ENCODE measurements at places on chromosomes 16 and 17.
A peak's percentile ranks its signal among the peaks of the same experiment; 100 is the strongest.

DNA sequence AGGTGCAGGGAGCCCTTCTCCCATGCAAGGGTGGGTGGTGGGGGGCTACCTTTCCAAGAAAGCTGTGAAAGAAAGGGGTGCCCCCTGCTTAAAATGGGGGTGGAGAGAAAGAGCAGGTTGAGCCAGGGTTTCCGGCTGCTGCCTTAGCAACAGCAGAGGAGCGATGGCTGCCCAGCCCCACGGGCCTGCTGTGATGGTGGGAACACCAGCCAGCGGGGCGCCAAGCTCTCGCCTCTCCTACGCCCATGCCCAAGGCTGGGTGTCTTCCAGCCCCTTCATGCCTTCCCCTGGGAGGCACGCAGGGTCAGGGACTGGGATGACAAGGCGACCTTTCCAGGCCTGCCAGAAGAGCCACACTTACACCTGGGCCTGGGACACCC, 3.0 kb downstream of the FMNL1 start:
- no peak for DNase-seq

- DNase-seq, result no peak
Observed at GRCh38 chr17:58974354-58974753, 132.3 kb downstream of the TRIM37 start.

- DNase-seq, result no peak
Observed at GRCh38 chr17:45410144-45411091, 22.3 kb downstream of the ARHGAP27 start.

GRCh38 chr16:67028167-67028695, 718 bp upstream of the CBFB start:
- DNase-seq, result no peak

GRCh38 chr16:3822366-3823045, 58.0 kb downstream of the CREBBP start:
- DNase-seq, result peak; percentile 18

DNA sequence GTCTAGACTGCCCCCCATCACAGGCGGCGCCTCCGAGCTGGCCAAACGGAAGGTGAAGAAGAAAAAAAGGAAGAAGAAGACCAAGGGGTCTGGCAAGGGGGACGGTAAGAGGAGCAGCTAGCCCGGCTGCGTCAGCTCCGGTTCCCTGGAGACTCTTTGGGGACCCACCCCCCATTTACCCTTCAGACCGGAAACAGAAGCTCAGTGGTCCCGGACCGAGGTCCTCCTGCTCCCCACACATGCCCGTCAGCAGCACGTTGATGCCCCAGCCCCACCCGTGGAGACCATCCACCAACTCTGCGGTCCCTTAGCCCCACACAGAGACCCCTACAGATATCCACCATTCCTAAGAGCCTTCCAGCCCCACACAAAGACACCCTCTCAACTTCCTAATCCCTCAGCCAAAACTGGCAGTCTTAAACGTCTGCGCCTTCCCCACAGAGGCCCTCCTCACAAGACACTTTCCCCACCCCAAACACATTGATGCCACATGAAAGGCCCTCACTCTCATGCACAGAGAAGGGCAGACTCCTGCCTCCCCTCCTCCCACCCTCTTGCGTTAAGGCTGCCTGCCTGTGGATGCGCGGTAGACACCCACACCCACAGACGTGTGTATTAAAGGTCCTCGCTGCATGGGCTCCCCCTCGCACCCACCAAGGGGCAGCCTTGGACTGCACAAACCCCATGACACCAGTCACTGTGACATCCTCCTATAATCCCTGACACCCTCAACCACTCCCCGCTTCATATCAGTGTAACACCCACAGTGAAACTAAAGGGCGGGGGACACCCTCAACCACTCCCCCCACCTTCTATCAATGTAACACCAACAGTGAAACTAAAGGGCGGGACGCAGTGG, 58.2 kb upstream of the RPH3AL start:
- no peak for DNase-seq

- no peak for DNase-seq
Observed at GRCh38 chr17:50847566-50847965, 12.2 kb downstream of the WFIKKN2 start.
